GM19239 (cell line): ENCODE measurements at places on chromosomes 2 and 18.

DNA sequence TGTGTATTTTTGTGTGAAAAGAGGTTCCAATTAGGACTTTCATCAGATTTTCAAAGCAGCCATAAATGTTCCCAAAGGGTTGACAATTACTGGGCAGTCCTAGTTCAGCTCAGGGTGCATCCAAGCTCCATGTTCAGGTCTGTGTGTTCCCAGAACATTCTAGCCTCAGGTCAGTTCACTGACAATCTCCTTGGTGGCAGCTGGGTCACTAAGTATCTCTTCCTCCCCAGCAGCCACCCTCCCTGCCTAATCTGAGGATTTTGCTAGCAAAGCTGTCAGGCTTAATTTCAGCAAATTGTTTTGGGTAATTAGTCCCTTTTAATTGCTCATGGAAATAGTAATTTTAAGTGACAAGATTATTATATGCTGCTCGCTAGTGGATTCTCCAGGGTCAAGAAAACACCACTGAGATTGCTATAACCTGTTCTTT is 29.8 kb downstream of the UPP2 start:
- DNase-seq: no peak

DNA sequence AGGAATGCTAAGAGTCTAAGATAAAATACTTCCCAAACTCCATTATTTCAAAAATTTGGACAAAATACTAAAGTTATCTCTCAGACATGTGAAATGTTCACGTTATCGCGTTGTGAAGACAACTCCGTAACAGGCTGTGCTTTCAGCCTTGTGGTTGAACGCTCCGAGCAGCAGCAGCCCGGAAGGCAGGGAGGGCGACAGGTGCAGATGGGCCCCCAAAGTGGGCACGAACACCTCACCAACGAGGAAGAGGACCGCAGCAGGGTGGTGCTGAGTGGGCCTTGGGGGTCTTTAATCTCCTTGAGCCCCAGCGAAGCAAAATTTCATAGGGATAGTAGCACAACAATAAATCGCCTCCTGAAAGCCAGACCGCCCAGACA is 1.0 kb upstream of the FAM110C start:
- no peak for DNase-seq

DNA sequence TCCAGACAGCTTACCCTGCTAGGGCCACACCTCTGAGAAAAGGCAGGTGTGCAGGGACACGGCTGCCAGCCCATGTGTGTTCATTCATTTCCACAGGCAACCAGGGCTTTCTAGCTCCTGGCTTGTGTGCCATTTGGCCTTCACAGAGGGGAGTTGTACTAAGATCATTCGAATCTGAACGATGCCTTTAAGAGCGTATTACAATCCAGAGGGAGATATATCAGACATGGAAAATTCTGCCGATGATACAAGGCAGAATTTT is 64.2 kb upstream of the OTOF start:
- DNase-seq: no peak

- DNase-seq: no peak
Observed at GRCh38 chr2:26633993-26634595, 7.1 kb downstream of the CIB4 start.

DNA sequence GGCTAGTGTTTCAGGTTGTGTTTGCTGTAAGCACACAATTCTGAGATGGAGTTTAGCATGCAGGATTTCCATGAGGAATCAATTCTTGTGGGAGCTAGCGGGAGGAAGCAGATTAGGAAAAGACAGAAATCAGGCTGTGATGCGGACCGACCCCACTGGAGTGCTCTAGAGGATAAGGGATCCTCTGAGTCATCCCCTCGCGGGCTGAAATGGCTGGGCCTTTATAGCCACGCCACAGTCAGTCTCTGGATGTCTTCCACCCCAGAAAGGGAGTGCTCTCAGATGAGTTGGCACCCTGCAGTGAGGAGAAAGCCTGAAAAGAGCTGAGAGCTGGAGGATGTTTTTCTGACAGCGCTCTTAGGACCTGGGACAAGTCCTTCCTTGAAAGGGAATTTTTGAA is 102.4 kb downstream of the GALNT3 start:
- no peak for DNase-seq

- no peak for DNase-seq
Observed at GRCh38 chr2:201906777-201907562, 100.6 kb downstream of the CDK15 start.

DNA sequence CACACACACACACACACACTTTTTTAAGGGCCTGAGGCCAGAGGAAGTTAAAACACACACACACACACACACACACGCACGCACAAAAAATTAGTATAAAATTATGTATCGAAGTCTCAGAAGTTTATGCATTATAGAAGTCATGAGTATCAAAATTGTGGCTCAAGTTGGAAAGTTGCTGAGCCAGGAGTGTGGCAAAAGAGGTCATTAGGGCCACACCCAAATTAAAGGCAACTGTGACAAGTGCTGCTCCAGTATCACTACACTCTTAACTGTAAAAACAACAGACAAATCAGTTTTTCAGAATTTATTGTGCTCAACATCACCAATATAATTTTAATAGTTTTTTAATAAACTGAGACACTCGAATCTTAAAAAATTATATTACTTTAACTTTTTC is 36.9 kb downstream of the YWHAQ start:
- no peak for DNase-seq

- no peak for DNase-seq
Observed at GRCh38 chr2:117776888-117777287, 37.6 kb upstream of the DDX18 start.
